Activated CD4-positive, CD25-positive, alpha-beta regulatory T cell treated with anti-CD3 and anti-CD28 coated beads, Interleukin-2, amount 50 U/mL, for 24 hours (primary cell): ENCODE measurements at places on chromosomes 6 and 20.

- ATAC-seq = no peak
Observed at GRCh38 chr20:19370076-19371075, 157.9 kb downstream of the SLC24A3 start.

GRCh38 chr20:1325173-1326030 lies 3.5 kb downstream of the SDCBP2 start:
- ATAC-seq = peak; percentile 82

GRCh38 chr20:3685341-3685740 lies 3.5 kb upstream of the ADAM33 start:
- ATAC-seq = no peak

DNA sequence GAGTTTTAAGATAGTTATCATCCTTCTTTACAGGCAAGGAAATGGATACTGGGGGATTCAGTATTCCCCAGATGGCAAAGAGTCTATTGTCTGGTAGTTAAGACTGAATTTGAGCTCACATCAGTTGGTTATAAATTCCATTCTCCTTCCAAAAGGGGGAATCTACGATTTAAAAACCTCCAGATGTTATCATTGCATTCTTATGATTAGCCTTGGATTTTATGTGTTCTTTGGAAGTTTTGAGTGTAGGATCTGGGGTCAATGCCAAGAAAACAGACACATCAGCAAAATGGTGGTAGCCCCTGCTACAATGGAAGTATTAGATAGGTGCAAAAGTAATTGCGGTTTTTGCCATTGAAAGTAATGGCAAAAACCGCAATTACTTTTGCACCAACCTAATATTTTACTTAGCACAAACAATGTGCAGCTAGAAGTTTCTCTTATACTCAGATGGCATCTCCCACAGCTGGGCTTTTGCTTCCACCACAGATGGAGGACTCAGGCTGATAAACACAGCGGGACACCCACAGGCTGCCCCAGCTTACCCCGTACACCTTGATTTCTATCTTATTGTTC lies 168.2 kb upstream of the RIN2 start:
- ATAC-seq = no peak

DNA sequence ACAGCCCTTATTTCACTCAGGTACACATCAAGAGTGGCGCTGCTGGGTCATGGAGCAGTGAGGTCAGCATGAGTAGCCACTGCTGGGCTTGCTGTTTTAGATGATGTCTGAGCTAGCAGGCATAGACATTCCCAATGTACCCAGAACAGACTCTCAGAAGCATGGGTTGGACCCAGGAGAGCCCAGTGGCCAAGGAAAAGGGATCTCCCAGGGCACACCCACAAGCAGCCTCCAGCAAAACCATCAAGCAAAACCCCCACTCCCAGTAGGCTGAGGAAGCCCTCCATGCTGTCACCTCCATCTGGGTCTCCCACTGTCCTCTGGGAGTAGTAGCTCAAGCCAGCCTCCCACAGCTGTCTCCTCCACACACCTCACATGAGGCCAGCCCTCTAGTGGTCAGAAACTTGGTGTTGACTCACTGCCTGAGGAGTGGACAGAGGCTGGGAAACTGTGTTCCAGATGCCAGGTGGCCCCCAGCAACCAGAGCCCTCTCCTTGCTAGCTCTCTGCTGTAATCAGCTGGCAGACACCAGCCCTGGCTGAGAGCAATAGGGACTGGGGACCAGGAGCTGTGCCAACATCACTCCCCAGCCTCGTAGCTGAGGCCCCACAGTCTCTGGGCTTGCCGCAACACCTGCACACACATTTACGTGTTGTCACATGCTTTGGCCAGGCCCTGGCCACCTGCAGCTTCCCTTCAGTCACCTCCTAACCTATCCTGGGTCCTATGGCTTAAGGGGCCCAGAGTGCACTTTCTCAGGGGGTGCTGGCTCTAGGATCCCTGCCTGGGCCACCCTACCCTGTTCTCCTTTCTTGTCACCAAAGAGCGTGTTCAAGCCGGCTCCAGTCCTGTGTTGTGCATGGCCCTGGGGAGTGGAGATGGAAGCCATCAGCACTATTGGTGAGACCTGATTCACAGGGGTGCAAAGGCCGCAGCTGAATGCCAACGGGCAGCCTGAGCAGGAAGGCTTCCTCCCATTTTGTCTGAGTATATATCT lies 1.9 kb upstream of the AP5S1 start:
- no peak for ATAC-seq

DNA sequence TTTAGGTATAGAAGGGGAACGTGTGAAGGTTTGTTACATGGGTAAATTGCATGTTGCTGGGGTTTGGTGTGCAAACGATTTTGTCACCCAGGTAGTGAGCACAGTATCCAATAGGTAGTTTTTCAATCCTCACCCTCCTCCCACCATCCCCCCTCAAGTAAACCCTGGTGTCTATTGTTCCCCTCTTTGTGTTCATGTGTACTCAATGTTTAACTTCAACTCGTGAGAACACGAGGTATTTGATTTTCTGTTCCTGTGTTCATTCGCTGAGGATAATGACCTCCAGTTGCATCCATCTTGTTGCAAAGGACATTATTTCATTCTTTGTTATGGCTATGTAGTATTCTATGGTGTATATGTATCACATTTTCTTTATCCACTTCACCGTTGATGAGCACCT lies 11.6 kb upstream of the VNN1 start:
- ATAC-seq = no peak

GRCh38 chr20:36170542-36171215 lies 16.1 kb downstream of the EPB41L1 start:
- no peak for ATAC-seq

GRCh38 chr6:105873211-105873704 lies 212.9 kb upstream of the PRDM1 start:
- ATAC-seq = peak; percentile 81

- ATAC-seq = no peak
Observed at GRCh38 chr6:27631609-27631916, 158.7 kb upstream of the ZNF184 start.

DNA sequence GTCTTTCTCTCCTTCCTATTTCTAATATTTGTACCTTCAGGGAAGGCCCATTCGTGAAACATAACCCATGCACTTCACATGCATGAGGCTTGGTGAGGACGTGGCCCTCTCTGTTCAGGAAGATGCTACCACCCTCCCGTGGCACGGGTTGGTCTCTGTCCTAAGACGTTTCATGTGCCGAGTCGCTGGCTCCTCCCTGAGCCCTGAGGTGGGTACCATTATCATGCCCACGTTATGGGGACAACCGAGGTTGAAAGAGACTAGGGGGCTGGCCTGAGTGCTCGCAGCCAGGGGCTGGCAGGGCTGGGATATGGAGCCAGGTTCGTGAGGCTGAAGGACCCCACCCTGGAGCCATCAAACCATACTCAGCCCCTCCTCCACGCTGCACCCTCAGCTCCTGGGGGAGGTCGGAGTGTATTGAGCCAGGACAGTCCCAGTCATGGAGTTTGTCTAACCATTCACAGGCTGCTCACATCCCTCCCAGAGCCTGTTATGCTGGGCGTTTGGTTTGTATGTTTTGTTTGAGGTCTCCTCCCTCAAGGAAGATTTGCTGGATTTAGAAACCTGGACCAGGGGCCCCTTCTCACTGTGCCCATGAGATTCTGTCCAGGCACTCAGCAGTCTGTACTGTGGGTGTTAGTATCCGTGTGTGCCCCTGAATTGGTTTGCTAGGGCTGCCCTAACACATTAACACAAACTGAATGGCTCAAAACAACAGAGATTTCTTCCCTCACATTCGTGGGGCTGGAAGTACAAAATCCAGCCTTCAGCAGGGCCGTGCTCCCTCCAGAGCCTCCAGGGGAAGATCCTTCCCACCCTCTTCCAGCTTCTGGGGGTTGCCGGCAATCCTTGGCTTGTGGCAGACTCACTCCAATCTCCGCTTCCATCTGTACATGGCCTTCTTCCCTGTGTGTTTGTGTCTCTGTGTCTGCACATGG lies 88.3 kb downstream of the ANKRD60 start:
- ATAC-seq = no peak

DNA sequence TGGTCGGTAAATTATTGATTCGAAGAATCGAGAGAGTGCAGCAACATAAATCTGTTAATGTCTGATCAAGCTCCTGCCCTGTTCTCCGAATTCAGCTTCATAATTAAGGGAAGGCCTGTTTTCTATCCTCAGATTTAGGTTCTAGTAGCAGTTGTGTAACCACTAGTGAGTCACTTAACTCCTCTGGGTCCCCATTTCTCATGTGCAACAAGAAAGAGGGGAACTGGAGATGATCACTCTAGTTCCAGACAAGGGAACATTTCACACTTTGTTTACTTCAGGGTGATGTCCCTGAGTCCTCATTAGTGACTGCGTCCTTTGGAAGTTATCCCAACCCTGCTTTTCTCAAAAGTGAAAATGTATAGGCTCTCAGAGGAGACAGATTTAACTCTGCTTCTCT lies 68.1 kb upstream of the RNF146 start:
- ATAC-seq = no peak

DNA sequence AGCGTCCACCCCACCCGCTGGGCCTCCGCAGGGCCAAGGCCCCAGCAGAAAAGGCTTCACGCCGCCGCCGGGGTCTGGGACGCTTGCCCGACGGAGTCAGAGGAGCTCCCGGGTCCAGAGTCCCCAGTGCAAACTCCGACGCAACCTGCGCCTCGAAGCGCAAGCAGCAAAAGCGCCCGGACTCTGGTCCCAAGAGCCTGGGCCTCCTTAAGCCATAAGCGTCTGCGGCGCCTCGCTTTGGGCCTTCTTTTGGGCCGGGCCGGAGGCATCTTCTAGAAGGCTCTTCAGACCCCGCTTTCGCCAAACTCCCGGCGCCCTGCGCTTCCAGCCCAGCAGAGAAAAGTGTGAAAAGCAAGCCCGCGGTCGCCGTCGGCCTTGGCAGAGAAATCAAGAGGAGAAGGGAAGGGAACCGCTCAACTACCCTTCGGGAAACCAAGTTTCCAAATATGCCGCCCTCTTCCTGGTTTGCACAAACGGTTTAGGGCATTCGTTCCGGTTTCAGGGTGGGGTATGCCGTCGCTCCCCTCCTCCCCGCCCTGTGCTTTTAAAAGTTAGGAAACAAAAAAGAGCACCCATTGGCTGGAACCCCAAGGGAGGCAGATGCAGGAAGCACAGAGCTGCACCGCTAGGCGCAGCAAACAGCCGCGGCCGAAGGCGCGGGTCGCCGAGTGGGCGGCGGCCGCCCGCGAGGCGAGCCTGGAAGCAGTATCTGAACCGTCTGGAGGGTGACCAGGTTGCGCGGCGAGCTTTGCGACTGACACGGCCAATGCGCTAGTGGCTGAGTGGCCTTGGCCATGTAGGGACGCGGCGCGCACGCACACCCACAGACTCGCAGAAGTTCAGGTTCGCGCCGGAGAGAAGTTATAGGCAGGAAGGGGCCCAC lies 1.2 kb downstream of the TBX18 start:
- ATAC-seq = no peak

- no peak for ATAC-seq
Observed at GRCh38 chr20:63854069-63854765, 7.1 kb upstream of the ABHD16B start.

- ATAC-seq = no peak
Observed at GRCh38 chr6:484746-485145, 93.2 kb downstream of the IRF4 start.

DNA sequence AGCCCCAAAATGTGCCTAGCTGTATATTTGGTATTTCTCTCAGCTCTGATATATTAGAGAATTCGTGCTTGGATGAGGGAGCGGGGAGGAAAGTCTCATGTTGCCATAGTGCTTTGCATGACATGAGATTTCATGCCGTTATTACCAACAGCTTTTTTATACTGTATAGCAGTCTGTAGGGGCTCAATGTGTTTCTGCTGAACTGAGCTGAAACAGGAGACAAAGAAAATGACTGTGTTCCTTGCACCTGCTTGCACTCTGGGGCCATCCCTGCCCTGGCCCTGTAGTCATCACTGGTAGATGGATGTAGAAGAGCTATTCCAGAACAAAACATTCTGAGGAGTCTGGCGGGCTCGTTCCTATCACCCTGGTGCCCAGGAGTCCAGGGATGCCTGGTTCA lies 128.0 kb upstream of the SASH1 start:
- no peak for ATAC-seq
